ENCODE measurements at places on chromosomes 13 and 19.

DNA sequence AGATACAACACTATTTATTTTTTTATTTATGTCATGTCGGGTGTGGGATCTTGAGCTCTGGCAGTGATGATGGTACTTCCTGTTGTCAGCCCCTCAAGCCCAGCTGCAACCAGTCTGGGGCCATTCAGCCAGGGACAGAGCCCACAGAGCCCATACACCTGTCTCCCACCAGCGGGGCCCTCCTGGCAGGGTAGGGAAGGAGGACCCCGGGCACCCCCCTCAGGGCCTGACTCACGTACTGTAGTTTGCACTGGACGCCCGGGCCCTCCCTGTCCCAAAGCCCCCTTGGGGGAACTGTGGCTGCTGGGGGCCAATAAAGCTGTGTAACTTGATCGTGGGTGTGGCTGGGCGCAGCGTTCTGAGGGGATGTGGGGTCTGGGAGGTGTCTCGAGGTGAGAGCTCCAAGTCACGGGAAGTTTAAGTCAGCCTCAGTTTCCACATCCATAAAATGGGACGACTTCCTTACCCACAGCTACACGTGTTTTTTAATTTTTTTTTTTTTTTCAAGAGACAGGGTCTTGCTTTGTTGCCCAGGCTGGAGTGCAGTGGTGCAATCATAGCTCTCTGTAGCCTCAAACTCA, 9.5 kb downstream of the ATG4D start:
- no peak for DNase-seq

DNA sequence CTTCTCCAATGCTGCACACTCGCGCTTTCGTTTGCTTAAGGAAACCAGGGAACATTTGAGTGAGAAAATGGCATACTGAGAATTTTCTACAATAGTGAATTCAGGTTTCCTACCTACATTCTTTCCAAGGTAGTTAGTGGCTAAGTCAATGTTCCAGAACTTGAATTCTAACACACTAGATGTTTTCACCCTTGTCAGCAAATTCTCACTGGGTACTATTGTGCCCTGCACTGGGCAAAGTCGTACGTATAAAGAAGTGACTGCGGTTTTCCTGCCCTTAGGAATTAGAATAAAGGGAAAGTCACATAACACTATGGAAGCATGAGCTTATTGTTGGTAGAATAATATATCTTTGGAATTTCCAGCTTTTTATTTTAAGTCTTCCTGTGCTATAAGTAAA, 119.2 kb upstream of the TNFSF11 start:
- no peak for DNase-seq

- DNase-seq, result no peak
Measured at GRCh38 chr19:29375429-29376119, 150.2 kb upstream of the VSTM2B start.

GRCh38 chr19:19721896-19722295, 11.0 kb downstream of the ZNF14 start:
- DNase-seq, result no peak

DNA sequence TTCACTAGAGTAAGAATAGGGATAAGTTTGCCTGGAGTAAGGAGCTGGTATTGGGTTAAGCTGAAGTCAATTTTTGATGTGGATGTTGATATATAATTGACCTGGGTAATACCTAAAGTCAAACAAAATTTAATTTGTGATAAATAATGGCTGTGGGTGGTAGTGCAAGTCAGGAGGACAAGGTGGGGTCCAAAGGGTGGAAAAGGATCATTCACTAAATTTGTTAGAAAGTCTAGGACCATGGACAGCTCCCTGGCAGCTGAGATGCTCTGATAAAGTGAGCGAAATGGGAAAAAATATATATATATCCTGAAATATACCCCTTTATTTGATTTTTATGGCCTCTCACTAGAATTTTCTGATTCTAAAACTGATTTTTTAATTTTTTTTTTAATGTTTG, 463.5 kb downstream of the GPC6 start:
- no peak for DNase-seq

GRCh38 chr19:750640-751423, at the start of gene MISP:
Gene MISP, plus strand, starts transcription at chr19:751112. Its CDS starts 5,835 bp downstream, at chr19:756947.
- DNase-seq, result no peak

GRCh38 chr13:67554746-67555452, 324.8 kb upstream of the PCDH9 start:
- no peak for DNase-seq

- no peak for DNase-seq
Measured at GRCh38 chr19:17831419-17831888, 10.1 kb upstream of the INSL3 start.

DNA sequence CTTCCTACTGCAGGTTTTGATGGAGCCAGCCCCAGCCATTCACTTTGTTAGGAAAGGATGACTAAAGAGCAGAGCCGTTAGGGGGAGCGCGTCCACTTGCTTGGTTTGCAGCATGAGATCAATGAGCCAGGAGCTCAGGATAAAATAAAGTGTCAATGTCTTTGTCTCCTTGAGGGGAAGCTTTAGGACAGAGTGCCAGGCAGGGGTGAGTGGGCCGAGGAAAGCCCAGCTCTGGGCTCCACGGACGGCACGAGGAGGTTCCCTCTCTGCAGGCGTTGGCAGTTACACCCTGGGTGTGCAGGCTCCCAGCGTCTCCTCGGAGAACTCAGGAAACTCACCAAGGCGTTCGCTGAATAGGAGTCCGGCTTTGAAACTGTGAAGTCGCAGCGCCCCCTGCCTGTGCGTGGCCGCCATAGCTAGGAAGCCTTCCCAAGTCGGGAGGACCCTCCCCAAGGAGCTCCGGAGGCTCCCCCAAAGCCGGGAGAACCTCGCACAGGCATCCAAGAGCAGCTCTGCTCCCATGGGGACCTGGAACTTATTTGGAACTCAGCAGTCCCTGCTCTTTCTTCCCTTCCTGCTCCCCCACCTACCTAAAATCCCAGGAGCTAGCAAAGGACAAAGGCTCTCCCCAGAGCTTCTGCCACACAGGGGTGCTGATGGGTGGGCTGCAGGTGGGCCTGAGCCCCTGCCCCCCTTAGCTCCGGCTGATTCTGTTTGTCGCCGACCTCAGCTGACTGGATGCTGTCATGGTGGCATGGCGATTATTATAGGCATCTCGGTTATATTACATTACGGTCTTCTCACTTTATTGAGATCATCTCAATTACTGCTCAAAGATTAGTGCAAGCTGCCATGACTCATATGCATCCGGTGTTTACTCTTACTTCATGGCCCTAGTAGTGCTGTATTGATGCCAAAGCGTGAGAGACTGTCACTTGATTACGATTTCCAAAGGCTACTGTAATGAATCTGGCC, 34.4 kb downstream of the GSX1 start:
- peak; percentile 40 for DNase-seq

DNA sequence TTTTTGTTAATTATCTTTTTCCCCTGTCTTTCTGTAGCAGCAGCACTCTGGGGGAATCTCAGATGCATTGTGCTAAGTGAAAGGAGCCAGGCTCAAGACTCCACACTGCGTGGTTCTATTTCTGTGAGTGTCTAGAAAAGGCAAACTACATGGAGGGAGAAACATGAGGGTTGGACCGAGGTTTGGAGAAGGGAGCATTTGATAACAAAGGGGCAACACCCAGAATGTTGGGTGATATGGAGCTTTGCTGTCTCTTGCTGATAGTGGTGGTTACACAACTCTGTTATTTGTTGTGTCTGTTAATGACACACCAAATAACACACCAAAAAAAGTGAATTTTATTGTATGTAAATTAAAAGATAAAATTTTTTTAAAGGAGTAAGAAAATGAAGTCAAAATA, 107.8 kb downstream of the COL4A2 start:
- no peak for DNase-seq

DNA sequence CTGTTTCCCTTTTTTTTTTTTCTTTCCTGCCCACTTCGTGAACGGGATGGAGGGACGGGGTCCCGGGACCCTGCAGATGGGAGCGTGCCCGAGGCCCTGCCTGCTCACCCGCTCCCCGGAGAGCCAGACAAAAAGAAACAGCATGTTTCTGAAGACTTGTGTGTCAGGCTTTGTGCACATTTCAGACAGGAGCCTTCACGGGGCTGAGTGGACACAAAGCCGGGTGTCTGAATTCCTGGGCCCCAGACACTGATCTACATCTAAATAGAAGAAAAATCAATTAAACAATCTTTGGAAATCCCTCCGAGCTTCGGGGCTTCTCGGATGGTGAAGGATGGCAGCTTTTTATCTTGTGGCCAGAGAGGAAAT, 4.2 kb downstream of the PGPEP1 start:
- DNase-seq, result no peak

GRCh38 chr13:111270765-111271698, 49.4 kb upstream of the TEX29 start:
- no peak for DNase-seq

GRCh38 chr13:43245374-43245964, 222.1 kb downstream of the DNAJC15 start:
- no peak for DNase-seq

DNA sequence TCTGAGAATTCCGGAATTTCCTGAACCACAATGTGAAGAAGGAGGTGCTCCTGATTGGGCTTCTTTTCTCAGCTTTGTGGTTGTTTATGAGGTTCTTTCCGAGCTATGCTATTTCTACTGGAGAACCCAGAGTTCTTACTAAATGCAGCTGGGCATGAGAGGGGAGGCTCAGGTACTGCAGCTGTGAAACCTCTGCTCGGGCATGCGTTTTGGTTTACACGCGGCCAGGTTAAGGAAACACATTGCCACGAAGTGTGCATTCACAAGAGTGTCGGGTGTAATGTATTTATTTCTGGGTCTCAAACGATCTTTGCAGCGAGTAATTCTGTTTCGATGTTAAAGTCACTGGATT, 661 bp upstream of the MIR17HG start:
- peak; percentile 18 for DNase-seq

- DNase-seq, result no peak
Measured at GRCh38 chr19:30733826-30734550, 361.8 kb downstream of the ZNF536 start.

- DNase-seq, result no peak
Measured at GRCh38 chr13:99756281-99756680, 215.3 kb downstream of the ZIC5 start.

GRCh38 chr13:49643035-49643646, 14.8 kb downstream of the ARL11 start:
- DNase-seq, result no peak

- DNase-seq, result no peak
Measured at GRCh38 chr13:33676045-33676989, 141.6 kb upstream of the RFC3 start.

GRCh38 chr13:37230346-37230745, 124.9 kb upstream of the CSNK1A1L start:
- DNase-seq, result no peak

- DNase-seq, result no peak
Measured at GRCh38 chr19:47095476-47096099, 18.0 kb downstream of the ZC3H4 start.

GRCh38 chr13:50543141-50543540, 300.4 kb downstream of the DLEU7 start:
- no peak for DNase-seq

DNA sequence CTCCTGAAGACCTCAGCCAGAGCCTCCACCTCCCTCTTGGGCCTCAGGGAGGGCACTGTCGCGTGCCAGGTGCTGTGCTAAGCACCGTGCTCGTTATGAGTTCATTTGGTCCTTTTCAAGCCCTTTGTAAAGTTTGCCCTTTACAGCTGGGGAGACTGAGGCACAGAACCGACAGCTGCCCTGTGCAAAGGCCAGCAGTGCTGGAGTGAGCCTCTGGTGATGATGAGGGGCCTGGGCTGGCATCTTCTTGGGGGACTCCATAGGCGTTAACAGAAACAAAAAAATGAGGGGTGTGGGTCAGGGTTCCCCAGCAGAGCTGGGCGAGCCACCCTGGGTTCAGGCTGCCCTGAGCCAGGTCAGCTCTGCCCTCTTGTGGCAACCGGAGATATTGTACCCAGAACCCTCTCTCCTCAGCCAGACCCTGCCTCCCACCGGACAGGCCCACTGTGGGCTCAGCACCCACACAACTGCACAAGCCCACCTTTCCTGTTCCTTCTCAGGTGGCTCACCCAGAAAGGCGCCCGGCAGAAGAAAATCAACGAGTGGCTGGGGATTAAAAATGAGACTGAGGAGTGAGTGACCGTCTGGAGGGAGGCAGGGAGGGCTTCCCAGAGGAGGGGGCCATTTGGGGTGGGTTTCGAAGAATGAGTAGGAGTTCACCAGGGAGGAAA, 5.5 kb upstream of the IFI30 start:
- peak; percentile 25 for DNase-seq

DNA sequence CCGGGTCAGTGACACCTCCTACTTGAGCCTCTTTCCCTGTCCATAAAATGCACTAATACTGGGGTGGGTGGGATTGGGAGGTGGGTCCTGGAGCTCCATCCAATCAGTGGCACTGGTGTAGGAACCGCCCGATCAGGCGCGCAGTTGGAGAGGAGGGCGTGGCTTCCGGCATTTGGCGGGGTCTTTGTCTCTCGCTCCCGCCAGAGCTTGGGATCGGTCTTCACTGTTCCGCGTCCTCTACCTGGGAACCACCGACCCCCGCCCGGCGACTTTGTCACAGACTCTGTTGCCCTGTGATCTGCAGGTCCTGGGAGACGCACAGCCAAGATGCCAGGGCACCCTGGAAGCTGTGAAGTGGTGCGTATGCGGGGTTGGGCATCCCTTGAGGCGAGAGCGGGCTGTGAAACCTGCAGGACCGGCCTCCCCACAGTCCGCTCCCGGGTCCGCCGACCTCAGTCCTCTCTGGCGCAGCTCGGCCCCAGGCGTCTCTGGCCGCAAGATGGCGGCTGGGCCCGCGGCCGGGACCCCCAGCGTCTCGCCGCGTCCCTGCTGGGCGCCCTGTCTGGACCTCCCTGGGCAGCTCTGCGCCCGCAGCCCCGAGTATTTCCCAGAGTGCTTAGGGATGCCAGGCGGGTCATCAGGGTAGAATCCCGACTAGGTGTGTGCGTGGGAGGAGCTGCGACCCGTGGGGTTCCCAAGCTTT, 41.6 kb upstream of the ZNF730 start:
- DNase-seq, result no peak

DNA sequence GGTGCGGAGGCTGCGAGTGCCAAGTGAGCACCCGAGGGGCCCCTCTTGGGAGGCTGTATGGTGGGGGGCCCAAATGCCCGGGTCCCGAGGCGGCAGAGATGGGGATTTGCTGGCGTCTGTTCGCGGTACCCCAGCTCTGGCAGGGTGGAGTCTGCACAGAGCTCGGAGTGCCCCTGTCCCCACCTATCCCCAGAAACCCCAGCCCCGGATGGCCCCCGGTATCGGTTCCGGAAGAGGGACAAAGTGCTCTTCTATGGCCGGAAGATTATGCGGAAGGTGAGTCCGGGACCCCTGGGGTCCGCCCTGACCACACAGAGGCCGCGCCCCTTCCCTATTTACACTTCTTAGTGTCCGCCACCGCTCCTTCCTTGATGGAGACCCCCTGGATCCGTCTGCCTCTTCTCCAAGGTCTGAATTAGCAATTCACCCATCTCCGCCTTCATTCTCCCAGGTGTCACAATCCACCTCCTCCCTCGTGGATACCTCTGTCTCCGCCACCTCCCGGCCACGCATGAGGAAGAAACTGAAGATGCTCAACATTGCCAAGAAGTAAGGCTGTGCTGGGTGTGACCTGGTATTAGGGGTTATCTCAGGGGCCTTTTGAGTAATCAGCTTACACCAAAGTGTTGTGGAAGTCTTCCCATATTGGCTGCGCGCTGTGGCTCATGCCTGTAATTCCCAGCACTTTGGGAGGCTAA, 630 bp downstream of the PNPLA6 start:
- DNase-seq, result no peak

- DNase-seq, result no peak
Measured at GRCh38 chr19:48646722-48647216, 782 bp upstream of the CA11 start.

- no peak for DNase-seq
Measured at GRCh38 chr13:28849441-28849840, 29.3 kb downstream of the MTUS2 start.

- no peak for DNase-seq
Measured at GRCh38 chr19:16372065-16372915, 47.7 kb downstream of the KLF2 start.

- DNase-seq, result no peak
Measured at GRCh38 chr19:49665036-49665350, 664 bp downstream of the IRF3 start.

Measured in activated T-helper 1 cell treated with Interleukin-2 at 50 U/mL for 16 hours (primary cell).